ENCODE measurements at places on chromosomes 2 and 18.

DNA sequence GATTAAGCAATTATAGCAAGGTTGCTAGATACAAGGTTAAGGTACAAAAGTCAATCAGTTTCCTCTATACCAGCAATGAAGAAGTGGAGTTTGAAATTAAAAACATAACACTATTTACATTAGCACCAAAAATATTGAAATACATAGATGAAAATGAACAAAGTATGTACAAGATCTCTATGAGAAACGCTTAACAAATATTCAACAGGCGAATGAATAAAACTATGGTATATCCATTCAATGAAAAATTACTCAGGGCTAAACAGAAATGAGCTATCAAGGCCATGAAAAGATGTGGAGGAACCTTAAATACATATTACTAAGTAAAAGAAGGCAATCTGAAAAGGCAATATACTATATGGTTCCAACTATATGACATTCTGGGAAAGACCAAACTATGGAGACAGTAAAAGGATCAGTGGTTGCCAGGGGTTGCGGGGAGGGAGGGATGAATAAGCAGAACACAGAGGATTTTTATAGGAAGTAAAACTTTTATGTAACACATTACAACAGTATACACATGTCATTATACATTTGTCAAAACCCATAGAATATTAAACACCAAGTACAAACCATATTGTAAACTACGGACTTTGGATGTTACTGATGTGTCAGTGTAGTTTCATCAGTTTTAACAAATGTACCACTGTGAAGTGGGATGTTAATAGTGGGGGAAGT, 62.1 kb downstream of the RMDN2 start:
- no peak for DNase-seq

GRCh38 chr2:86442642-86443005, 1.5 kb downstream of the KDM3A start:
- DNase-seq, result peak; percentile 41

- no peak for DNase-seq
Observed at GRCh38 chr2:183594150-183594549, 469.9 kb downstream of the NUP35 start.

- DNase-seq, result no peak
Observed at GRCh38 chr18:48720655-48721025, 181.8 kb downstream of the CTIF start.

GRCh38 chr18:63161761-63162195, 157.8 kb downstream of the BCL2 start:
- peak; percentile 62 for DNase-seq

GRCh38 chr18:76395609-76396008, 99.4 kb downstream of the ZNF516 start:
- DNase-seq, result no peak

DNA sequence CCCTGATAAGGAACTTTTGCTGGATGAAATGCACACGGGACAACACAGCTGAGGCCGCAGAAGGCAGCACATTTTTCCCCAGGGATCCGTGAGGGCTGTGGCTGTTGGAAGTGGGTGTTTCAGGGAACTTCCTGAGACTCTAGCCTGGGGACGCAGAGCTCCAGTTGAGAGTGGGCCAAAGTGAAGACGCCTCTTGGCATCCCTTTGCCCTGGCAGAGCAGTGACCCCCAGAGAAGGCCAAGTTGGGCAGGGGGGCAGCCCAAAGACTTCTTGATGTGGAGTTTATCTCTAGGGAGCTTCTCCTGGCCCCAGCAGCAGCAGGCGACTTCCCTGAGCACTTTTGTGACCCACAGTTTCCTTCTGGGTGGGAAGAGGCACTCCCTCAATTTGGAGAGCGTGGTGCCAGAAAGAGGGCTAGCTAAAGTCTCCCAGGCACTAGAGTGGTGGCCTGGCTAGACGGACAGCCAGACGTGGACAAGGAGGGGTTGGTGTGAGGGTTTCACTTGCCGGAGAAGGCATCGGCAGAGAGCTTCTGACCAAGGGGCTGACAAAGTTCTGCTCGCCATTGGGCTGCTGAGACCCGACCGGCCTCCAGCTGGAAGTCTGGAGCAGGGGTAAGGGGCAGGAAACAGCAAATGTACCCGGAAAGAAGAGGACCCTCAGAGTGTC, 108.8 kb downstream of the ACKR3 start:
- no peak for DNase-seq

GRCh38 chr18:62844850-62845643, 129.7 kb downstream of the PHLPP1 start:
- DNase-seq, result no peak

GRCh38 chr2:176461098-176461808, 192.0 kb downstream of the MTX2 start:
- DNase-seq, result no peak

GRCh38 chr18:37160038-37160820, 331.3 kb downstream of the KIAA1328 start:
- no peak for DNase-seq

DNA sequence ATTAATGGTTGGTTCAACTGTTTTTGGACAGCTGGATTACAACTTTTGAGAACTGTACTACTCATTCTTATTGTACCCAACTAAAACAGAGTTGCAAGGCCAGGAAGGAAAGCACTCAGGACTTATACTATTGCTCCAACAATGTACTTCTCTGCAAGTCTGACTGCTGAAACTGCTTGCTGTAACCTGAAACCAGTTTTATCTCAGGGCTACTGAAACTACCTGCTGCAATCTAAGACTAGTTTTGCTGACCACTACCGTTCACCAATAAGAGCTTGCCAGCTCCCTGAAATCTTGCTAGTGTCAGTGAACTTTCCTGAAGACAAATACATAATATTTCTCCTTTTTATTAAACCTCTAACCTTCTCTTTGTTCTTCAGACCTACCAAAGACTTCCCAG, 157.3 kb downstream of the CDCA7 start:
- no peak for DNase-seq

DNA sequence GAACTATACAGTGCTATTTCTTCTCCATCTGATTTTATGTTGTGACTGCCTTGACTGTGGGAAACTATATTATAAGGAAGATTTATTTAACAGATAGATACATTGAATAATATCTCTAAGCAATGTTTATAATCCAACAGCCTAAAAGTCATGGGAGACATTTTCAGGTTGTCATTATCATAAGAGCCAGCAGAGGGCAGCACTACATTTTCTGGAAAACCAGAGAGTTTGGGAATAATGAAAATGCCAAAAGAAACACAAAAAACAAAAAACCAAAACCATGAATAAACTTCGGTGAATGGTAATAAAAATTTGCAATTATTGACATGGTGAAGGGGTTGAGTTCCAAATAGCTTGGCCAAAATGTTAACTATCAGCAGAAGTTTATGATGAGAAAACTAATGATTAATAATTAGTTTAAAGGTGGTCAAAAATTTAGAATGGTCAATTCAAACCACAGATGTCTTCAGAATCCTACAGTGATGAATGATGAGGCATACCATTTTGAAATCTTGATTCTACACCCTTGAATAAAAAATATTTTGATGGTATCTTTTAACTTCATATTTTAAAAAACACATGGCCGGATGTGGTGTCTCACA, 4.7 kb downstream of the EEF1B2 start:
- no peak for DNase-seq

DNA sequence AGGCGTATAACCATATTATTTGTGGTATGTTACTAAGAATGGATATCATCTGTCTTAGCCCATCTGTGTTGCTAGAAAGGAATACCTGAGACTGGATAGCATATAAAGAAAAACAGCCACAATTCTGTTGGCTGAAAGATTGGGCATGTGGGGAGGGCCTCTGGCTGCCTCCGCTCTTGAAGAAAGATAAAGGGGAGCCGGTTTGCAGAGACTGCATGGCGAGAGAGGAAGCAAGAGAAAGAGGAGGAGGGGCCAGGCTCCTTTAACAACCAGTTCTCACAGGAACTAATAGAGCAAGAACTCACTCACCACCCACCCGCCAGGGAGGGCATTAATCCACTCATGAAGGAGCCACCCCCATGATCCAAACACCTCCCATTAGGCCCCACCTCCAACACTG, 29.2 kb upstream of the UXS1 start:
- DNase-seq, result no peak

- DNase-seq, result no peak
Observed at GRCh38 chr2:205740381-205740780, 58.1 kb downstream of the NRP2 start.

GRCh38 chr2:184444623-184445223, 153.6 kb upstream of the ZNF804A start:
- DNase-seq, result no peak

DNA sequence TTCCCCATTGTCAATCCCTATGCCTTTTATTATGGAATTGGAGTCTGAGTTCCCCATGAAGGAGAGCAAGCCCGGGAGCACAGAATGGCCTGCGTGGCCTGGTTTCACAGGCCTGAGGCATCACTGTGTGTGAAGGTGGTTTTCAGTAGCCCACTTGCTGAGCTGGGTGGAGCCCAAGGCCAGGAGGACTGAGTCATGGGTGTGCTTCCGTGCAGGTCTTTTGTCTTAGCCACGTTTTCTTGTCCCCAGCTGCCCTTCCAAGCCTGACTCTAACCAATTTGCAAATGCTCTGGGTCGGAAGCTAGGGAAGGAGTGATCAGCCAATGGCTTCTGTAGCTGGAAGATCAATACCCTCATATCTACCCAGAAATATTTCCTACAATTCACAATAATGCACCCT, 119.2 kb downstream of the MAPK4 start:
- no peak for DNase-seq

DNA sequence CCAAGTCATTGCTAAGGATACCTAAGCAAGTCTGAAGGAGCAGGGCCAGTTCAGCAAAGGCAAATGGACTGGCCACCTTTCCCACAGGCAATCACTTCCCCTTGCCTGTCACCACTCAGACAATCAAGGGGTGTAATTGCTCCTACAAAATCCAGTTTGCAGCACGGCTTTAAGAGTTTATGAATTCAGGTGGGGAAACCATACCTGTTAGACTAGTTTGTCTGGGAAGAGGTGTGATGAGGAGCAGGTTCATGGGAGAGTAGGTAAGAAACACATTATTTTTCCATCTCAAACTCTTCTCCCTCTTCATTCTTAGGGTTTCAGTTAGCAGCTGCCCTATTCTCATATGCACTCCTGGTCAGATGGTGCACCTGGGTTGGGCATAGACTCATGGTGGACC, 102.5 kb downstream of the EVA1A start:
- DNase-seq, result no peak

GRCh38 chr2:168780669-168781071, 21.8 kb upstream of the NOSTRIN start:
- DNase-seq, result no peak

DNA sequence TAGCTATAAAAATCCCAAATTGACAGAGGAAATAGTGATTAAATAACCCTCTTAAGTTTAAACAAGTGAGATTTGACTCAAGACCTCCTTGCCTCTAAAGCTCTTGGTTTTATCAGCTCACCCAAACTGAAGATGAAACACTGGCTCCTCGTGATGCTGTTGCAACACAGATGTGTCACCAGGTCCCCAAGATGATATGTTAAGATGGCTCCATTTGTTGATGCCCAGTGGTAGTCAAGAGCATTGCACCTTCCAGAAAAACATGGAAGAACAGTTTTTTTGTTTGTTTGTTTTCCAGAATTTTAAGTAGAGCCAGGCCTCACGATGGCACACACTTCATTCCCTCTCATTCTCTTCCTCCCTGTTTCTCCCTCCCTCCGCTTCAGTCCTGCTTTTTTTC, 399.8 kb downstream of the TXNL1 start:
- no peak for DNase-seq

GRCh38 chr2:218975060-218975777, 9.8 kb downstream of the FEV start:
- DNase-seq, result no peak

- DNase-seq, result no peak
Observed at GRCh38 chr2:79860228-79861058, 347.6 kb downstream of the CTNNA2 start.

- DNase-seq, result no peak
Observed at GRCh38 chr2:26875065-26875634, 27.2 kb downstream of the DPYSL5 start.

DNA sequence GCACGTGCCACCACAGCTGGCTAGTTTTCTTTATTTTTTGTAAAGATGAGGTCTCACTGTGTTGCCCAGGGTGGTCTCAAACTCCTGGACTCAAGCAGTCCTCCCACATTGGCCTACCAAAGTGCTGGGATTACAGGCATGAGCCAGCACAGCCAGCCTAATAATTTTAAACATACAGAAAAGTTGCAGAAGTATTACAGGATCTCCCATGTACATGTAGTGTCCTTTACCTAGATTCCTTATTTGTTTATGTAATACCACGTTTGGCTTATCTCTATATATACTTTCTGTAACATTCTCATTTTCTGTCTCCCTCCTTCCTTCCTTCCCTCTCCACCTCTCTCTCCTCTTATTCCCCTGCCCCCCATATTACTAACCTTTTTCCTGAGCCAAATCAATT, 41.7 kb downstream of the PPM1B start:
- no peak for DNase-seq

GRCh38 chr18:58998401-58999203, 133.9 kb downstream of the ZNF532 start:
- DNase-seq, result no peak

- peak; percentile 44 for DNase-seq
Observed at GRCh38 chr2:25822190-25823117, 55.8 kb downstream of the ASXL2 start.

DNA sequence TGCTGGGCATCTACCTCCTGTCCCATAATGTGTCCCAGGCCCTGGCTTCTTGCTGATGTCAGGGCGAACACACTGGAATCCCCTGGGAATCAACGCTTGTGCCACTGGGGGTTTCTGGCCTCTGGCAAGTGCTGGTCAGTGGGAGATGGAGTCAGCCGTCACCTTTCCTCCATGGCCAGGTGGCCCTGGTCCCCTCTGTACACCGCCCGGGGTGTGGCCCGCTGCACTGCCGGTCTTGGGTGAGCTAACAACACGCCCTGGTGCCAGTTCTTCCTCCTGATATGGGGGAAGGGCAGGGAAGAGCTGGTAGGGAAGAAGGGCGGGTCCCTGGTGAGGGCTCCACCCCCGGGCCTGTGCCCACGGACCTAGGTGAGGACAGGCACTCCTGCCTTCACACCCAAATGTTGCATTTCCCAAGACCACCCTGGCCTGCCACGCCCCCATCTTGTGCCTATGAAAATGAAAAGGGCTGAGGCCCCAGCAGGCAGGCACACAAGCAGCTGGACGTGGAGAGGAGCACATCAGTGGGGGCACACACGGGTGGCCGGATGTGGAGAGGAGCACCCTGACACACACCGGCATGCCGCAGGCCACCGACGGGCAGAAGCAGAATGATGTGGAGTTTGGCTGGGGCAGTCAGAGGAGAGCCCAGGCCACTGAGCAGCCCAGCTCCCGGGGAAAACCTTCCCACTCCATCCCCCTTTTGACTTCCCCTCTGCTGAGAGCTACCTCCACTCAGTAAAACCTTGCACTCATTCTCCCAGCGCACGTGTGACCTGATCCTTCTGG, 140.5 kb downstream of the ASB1 start:
- no peak for DNase-seq

Data from activated T-cell treated with anti-CD3 and anti-CD28 coated beads for 1 hour (primary cell).